ENCODE measurements at places on chromosomes 5 and 9.

DNA sequence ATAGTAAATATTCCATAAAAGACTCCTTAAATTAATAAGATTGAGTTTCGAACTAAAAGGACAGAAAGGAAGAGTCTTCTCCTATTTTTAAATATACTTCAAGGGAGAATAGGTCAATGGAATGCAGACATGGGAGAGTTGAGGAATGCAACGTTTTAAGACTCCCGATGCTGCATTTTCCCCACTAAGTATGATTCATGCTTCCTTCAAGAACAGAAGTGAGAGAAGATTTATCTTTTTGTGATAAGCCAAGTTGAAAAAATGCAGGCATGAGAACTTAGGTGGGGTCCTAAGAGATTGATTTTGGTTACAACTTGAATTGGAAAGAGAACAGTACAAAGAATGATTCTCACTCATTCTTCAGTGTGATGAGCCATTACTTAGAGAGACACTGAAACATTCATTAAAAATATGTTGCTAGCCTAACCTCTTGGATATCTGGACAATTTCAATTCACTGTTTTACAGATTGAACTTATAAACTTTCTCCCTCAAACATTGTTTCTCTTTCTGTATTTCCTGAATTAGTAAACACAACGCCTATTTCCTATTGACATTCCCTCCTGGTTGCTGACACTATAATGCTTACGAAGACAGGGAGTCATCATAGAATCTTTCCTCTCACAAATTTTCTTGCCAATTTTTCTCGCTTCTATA is 1666.1 kb upstream of the WWC1 start:
- DNase-seq: no peak

DNA sequence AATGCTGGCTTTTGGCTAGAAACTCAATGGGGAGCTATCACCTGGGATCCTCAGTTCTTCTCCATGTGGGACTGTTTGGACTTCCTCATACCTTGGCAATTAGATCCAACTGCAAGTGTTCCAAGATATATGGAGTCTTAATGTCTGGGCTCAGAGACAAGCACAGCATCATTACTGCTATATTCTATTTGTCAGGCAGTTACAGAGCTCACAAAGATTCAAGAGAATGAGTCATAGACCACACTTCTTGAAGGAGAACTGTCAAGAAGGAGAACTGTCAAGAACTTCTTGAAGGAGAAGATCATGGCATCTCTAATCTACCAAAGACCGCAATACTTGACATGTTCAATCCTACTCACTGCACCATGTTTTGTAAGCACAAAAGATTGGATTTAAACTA is 106.8 kb upstream of the NREP start:
- DNase-seq: no peak

- no peak for DNase-seq
Observed at GRCh38 chr5:126998895-126999570, 31.3 kb downstream of the MARCHF3 start.

- DNase-seq: no peak
Observed at GRCh38 chr9:136394312-136395019, 5.5 kb downstream of the SNAPC4 start.

DNA sequence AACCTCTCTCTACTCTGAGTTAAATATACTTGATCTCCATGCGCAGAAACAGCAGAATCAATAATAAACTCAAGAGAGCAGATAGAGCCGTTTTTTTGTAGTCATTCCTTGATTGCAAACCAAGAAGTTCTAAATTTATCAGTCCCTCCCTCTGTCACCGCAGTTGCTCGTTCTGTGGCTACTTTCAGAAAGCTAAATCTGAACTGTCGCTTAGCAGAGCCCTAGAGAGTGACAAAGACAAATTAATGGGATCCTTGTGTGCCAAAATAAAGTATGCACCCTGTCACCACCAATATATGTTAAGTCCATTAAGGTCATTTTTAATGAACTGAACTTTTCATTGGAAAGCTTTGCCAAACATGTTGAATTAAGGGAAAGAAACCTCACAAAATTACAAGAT is 218.3 kb downstream of the ADAMTSL1 start:
- no peak for DNase-seq
